Brain (organoid and tissue), 16 donors: ENCODE measurements at places on chromosomes 4 and X. TPM values are rescaled to one million over a fixed set of nuclear protein-coding genes. Genes with fewer than 3 reads are reported as not detected.

NSG1 gene
- polyA plus RNA-seq: 267 TPM

ZNF157 gene
- polyA plus RNA-seq: 1.6 TPM

DRD5 gene
- 0.41 TPM for polyA plus RNA-seq

PCDH18 gene
- 2.2 TPM for polyA plus RNA-seq

ADH7 gene
- polyA plus RNA-seq: not detected

KLHL4 gene
- polyA plus RNA-seq: 2.1 TPM

XK gene
- 1.1 TPM for polyA plus RNA-seq

VCX3A gene
- not detected for polyA plus RNA-seq

ADRA2C gene
- 2.0 TPM for polyA plus RNA-seq

TMPRSS11A gene
- not detected for polyA plus RNA-seq

CNKSR2 gene
- 9.9 TPM for polyA plus RNA-seq

HUWE1 gene
- polyA plus RNA-seq: 105 TPM

SPANXN3 gene
- not detected for polyA plus RNA-seq

ALB gene
- 3.9 TPM for polyA plus RNA-seq

SLC16A2 gene
- 5.7 TPM for polyA plus RNA-seq

CNOT6L gene
- polyA plus RNA-seq: 5.8 TPM

ARAP2 gene
- polyA plus RNA-seq: 2.2 TPM

APLN gene
- 18.8 TPM for polyA plus RNA-seq

VSIG1 gene
- not detected for polyA plus RNA-seq

ARHGAP6 gene
- polyA plus RNA-seq: 0.44 TPM

UBE2K gene
- 46.1 TPM for polyA plus RNA-seq

ARX gene
- 1.6 TPM for polyA plus RNA-seq

POLN gene
- polyA plus RNA-seq: 1.1 TPM

MFSD8 gene
- 3.4 TPM for polyA plus RNA-seq
